ENCODE measurements at places on chromosomes 7 and 10. TPM values are rescaled to one million over a fixed set of nuclear protein-coding genes. Genes with fewer than 3 reads are reported as not detected.

NOS3 gene
- 1.5 TPM for total RNA-seq

SPDYE9 gene
- not detected for total RNA-seq

UBE3C gene
- total RNA-seq = 25.6 TPM

LRMDA gene
- total RNA-seq = 2.5 TPM

ADCY1 gene
- 0.38 TPM for total RNA-seq

NEBL gene
- 7.6 TPM for total RNA-seq

COL28A1 gene
- total RNA-seq = 0.24 TPM

NEURL1 gene
- total RNA-seq = 1.6 TPM

DNA sequence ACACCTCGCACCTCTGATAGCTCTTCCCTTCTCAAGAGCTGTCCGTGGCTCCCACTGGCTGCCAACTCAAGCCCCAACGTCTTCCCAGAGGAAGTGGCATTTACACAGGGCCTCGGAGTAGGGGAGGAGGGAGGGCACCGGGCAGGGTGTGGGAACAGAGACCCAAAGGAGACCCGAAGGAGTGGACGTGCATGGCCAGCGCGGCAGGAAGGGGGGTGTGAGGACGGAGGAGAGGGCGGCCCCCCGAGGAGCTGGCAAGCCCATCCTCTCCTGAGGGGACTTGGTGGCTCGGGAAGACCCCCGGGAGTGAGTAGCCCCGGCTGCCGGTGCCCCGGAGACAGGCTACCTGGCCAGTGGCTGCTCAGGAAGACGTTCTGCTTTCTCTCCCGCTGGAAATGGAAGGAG, 85.9 kb downstream of the FOXL3 start:
- no peaks in the 10 kb centered on the region for H3K36me3 ChIP-seq
- H3K4me3 ChIP-seq = no peak overlapping the region
- H3K4me1 ChIP-seq = peaks cover 28% of the 10 kb centered on the region
- H3K27me3 ChIP-seq = peaks cover 28% of the 10 kb centered on the region
- no peak for DNase-seq
- no peak overlapping the region for H3K27ac ChIP-seq

- H3K27ac ChIP-seq = no peak overlapping the region
- H3K4me3 ChIP-seq = no peak overlapping the region
- no peaks in the 10 kb centered on the region for H3K27me3 ChIP-seq
- DNase-seq = no peak
Measured at GRCh38 chr7:70034999-70035398, 436.7 kb downstream of the AUTS2 start.

GRCh38 chr10:5534880-5535856, 10.4 kb downstream of the CALML3 start:
- no peak for DNase-seq
- H3K4me3 ChIP-seq = no peak overlapping the region
- no peaks in the 10 kb centered on the region for H3K27me3 ChIP-seq
- no peaks in the 10 kb centered on the region for H3K36me3 ChIP-seq
- H3K27ac ChIP-seq = peak overlapping the region; percentile 72

DNA sequence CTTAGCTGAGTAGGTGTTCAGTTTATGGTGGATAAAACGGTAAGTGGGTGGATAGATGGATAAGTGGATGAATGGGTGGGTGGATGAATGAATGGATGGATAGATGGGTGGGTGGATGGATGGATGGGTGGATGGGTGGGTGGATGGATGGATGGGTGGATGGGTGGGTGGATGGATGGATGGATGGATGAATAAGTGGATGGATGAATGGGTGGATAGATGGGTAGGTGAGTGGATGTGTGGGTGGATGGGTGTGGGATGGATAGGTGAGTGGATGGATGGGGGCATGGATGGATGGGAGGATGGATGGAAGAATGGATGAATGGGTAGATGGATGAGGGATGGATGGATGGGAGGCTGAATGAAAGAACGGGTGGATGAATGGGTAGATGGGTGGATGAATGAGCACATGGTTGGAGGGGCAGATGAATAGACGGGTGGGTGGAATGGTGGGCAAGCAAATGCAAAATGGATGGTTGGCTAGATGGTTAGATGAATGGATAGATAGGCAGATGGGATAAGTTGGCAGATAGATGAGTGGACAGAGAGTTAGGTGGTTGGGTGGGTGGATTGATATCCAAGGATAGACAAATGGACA, 25.7 kb downstream of the ELN start:
- DNase-seq = no peak
- H3K4me1 ChIP-seq = no peaks in the 10 kb centered on the region
- H3K27ac ChIP-seq = no peak overlapping the region
- no peak overlapping the region for H3K4me3 ChIP-seq
- no peaks in the 10 kb centered on the region for H3K36me3 ChIP-seq

DNA sequence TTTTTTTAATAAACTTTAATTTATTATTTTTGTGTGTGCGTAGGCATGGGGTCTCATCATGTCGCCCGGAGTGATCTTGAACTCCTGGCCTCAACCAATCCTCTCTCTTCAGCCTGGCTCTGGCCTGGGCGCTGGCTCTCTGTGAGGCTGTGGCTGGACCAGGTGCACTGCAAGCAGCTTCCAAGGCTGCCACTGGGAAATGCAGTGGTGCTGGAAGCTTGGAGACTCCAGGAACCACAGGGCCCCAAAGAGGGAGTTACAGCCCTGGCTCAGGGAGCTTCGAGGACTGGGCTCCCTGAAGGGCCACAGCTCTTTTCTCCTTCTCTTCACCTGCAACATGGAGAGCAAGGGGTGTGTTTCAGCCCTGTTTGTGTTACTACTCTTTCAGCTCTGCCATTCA, 36.7 kb upstream of the BNIP3 start:
- H3K4me1 ChIP-seq = no peaks in the 10 kb centered on the region
- H3K36me3 ChIP-seq = no peaks in the 10 kb centered on the region
- H3K27ac ChIP-seq = no peak overlapping the region
- no peak overlapping the region for H3K4me3 ChIP-seq
- H3K27me3 ChIP-seq = peaks cover 8% of the 10 kb centered on the region

- H3K27me3 ChIP-seq = peaks cover 12% of the 10 kb centered on the region
- no peaks in the 10 kb centered on the region for H3K4me1 ChIP-seq
- DNase-seq = no peak
Measured at GRCh38 chr7:30973791-30974604, 10.2 kb downstream of the GHRHR start.

GRCh38 chr7:1268866-1269265, 36.2 kb downstream of the UNCX start:
- DNase-seq = no peak
- H3K36me3 ChIP-seq = no peaks in the 10 kb centered on the region
- H3K4me1 ChIP-seq = no peaks in the 10 kb centered on the region
- no peak overlapping the region for H3K4me3 ChIP-seq

DNA sequence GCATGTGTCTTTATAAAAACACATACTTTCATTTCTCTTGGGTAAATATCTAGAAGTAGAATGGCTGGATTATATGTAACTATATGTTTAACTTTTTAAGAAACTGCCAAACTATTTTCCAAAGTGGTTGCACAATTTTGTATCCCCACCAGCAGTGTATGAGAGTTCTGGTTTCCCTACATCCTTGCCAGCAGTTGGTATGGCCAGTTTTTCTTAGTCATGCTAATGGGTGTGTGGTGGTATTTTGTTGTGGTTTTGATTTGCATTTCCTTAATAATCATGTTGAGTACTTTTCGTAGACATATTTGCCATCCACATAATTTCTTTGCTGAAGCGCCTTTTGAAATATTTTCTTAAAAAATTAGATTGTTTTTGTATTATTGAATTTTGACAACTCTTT, 60.3 kb downstream of the NEUROG3 start:
- no peaks in the 10 kb centered on the region for H3K27me3 ChIP-seq
- no peak for DNase-seq
- H3K36me3 ChIP-seq = no peaks in the 10 kb centered on the region
- no peak overlapping the region for H3K27ac ChIP-seq
- H3K4me1 ChIP-seq = peaks cover under 1% of the 10 kb centered on the region
- no peak overlapping the region for H3K4me3 ChIP-seq

GRCh38 chr7:44580945-44581878, 819 bp downstream of the TMED4 start:
- DNase-seq = peak; percentile 76
- peak overlapping the region; percentile 86 for H3K4me3 ChIP-seq
- H3K27me3 ChIP-seq = no peaks in the 10 kb centered on the region
- H3K4me1 ChIP-seq = peaks cover 21% of the 10 kb centered on the region
- H3K36me3 ChIP-seq = peaks cover 32% of the 10 kb centered on the region

GRCh38 chr10:78339251-78339650, 305.6 kb downstream of the RPS24 start:
- H3K4me3 ChIP-seq = no peak overlapping the region
- no peak for DNase-seq
- no peak overlapping the region for H3K27ac ChIP-seq
- H3K36me3 ChIP-seq = no peaks in the 10 kb centered on the region

DNA sequence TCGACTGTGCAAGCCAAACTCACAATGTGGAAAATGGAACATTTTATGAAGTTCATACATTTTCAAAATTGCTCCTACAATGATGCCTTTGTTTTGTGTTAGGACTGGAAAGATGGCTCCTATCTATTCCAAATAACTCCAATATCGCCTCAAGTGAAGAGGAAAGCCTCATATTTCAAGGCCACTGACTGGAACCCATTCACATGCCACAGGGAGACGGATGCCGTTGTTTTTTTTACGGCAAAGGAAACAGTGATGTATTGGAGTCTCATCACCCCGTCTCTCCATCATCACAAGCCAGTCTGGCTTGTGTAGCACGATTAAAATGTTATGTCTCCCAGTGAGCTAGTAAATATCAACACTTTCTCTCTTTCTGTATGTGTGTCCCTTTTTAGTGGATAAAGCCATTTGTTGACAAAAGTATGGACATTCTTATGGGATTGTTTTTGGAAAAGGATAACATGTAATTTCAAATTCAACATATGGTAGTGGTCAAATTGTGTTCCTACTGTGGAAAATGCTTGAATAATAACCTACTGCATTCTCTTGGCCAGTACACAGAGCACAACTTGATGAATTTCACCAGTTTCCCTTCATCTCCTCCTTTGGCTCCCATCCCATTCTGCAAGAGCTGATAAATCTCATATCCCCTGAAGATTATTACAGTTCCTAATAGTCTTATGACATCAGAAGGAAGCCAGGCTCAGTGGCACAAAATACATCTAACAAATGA, 109.5 kb upstream of the PITRM1 start:
- no peak overlapping the region for H3K27ac ChIP-seq
- no peak for DNase-seq
- H3K4me3 ChIP-seq = no peak overlapping the region

- no peak for DNase-seq
- H3K36me3 ChIP-seq = no peaks in the 10 kb centered on the region
- no peak overlapping the region for H3K4me3 ChIP-seq
- H3K4me1 ChIP-seq = no peaks in the 10 kb centered on the region
Measured at GRCh38 chr7:4065190-4065589, 616.9 kb upstream of the FOXK1 start.

GRCh38 chr10:124041675-124042445, 51.5 kb downstream of the CHST15 start:
- H3K36me3 ChIP-seq = no peaks in the 10 kb centered on the region
- H3K27me3 ChIP-seq = no peaks in the 10 kb centered on the region
- no peak overlapping the region for H3K27ac ChIP-seq
- no peak overlapping the region for H3K4me3 ChIP-seq

GRCh38 chr7:31882187-31882586, 188.0 kb downstream of the PDE1C start:
- no peaks in the 10 kb centered on the region for H3K27me3 ChIP-seq
- DNase-seq = no peak
- no peaks in the 10 kb centered on the region for H3K36me3 ChIP-seq
- no peaks in the 10 kb centered on the region for H3K4me1 ChIP-seq

GRCh38 chr7:38855867-38856266, 53.1 kb downstream of the VPS41 start:
- no peak for DNase-seq
- H3K27me3 ChIP-seq = no peaks in the 10 kb centered on the region
- no peaks in the 10 kb centered on the region for H3K36me3 ChIP-seq
- H3K27ac ChIP-seq = no peak overlapping the region

DNA sequence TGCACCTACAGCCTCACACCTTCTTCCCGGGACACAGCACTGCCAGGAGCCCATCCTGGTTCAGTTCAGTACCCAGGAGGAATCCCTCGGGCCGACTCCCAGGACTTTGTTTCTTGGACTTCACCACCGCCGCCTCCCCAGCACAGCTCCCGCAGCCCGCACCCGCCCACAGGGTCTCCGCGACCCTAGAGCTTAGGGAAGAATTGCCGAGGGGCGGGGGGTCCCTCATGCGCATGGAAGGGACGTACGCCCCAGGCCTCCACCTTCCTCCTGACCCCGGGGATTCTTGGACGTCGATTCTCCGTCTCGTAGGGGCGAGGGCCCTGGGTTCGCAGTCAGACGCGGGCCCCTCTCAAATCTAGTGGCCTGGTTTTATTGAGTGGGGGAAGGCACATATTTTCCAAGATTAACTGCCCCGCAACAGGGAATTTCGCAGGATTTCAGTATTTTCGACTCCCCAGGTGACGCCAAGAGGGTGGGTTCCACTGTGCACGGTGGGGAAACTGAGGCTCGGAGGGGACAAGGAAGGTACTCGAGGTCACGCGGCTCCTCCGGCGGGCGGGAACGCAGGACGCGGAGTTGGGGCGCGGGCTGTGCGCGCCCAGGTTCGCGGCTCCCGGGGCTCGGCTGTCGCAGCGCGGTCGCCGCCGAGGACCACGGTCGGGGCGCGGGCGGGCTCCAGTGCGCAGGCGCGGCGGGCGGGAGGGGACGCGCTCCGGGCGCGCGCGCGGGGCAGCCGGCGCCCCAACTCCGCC, at the start of gene ADCY1:
Gene ADCY1 (plus strand): TSS at position 708 of the 755 bp plus-strand sequence. CDS start 176 bp downstream, outside the sequence.
- no peaks in the 10 kb centered on the region for H3K4me1 ChIP-seq
- no peak within 1 kb of the TSS for H3K27ac ChIP-seq
- no peaks in the 10 kb centered on the region for H3K36me3 ChIP-seq
- DNase-seq = no peak
- H3K4me3 ChIP-seq = no peak within 1 kb of the TSS

DNA sequence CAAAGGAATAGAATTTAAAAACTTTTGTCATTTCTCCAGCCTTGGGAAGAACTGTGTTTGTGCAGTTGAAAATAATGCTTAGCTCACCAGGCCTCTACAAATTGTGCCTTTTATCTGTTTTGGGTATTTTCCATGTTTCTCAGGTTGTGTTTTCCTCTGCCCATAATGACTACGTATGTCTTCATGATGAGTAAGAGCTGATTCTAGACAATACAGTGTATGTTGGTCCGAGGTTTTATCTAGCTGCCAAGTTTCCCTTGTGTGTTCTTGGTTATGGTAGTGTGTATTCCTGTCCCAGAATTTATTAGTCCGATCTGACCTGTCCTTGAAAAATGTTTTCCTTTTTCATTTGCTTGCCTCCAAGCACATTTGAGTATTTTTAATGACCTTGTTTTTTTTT, 83.7 kb upstream of the GLCCI1 start:
- H3K36me3 ChIP-seq = no peaks in the 10 kb centered on the region
- H3K27me3 ChIP-seq = no peaks in the 10 kb centered on the region
- H3K27ac ChIP-seq = no peak overlapping the region
- no peak for DNase-seq
- no peak overlapping the region for H3K4me3 ChIP-seq

- no peak overlapping the region for H3K4me3 ChIP-seq
- DNase-seq = no peak
Measured at GRCh38 chr10:125222515-125223308, 62.3 kb upstream of the CTBP2 start.

- no peak overlapping the region for H3K27ac ChIP-seq
- no peaks in the 10 kb centered on the region for H3K27me3 ChIP-seq
- no peak for DNase-seq
- H3K4me3 ChIP-seq = no peak overlapping the region
Measured at GRCh38 chr7:155252444-155252887, 45.2 kb upstream of the INSIG1 start.

Data from thymus (tissue), 14 donors.